ENCODE measurements at places on chromosomes 1 and 21.

GRCh38 chr21:28436286-28436932 lies 556.3 kb downstream of the LTN1 start:
- no peaks in the 10 kb centered on the region for H3K4me1 ChIP-seq
- DNase-seq = no peak
- H3K36me3 ChIP-seq = no peaks in the 10 kb centered on the region
- no peak overlapping the region for H3K4me3 ChIP-seq

DNA sequence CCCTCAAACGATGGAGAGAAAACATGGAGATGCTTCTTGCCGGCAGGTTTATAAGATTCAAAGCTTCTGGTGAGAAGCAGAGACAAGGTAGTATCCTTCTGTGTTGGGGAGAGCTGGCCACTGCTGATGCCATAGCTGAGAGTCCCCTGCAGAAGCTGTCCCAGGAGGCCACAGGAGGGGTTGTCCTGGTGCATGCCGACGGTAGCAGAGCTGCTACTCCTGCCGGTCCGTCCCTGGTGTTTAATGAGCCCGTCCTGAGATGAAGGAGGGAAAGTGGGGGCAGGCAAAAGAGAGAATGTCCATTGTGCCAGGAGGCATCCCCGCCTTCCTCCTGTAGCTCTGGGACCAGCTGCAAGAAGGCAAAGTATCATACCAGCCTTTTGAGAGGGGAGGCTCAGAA lies 10.4 kb upstream of the C2CD2 start:
- no peak for DNase-seq
- H3K4me1 ChIP-seq = peaks cover 4% of the 10 kb centered on the region
- no peak overlapping the region for H3K4me3 ChIP-seq
- no peaks in the 10 kb centered on the region for H3K27me3 ChIP-seq

- H3K36me3 ChIP-seq = no peaks in the 10 kb centered on the region
- peak; percentile 73 for DNase-seq
- H3K4me1 ChIP-seq = peaks cover 6% of the 10 kb centered on the region
- H3K27ac ChIP-seq = peak overlapping the region; percentile 98
- H3K27me3 ChIP-seq = no peaks in the 10 kb centered on the region
Observed at GRCh38 chr21:26169061-26169610, 1.4 kb downstream of the APP start.

DNA sequence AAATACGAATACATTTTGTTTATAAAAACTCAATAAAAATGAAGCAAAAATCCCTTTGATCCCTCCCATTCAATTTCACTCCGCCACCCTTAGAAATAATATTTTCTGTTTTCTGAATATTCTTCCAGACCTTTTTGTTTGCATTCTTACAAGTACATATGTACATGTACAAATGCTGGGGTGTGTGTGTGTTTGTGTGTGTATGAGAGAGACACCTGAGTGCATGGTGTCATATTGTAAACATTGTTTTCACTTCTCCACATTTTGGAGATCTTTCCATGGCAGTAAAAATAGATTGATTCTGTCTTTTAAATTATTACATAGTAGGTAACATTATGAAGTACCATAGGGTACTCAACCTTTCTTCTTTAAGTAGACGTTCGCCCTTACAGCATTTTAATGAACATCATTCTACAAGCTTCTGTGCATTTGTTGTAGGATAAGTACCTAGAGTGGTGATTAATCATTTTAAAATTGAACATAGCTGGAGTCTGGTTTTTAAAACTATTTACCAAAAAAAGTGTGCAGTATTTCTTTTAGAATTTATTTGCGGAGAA lies 1.3 kb upstream of the MPC2 start:
- no peaks in the 10 kb centered on the region for H3K27me3 ChIP-seq
- no peaks in the 10 kb centered on the region for H3K4me1 ChIP-seq
- H3K4me3 ChIP-seq = peak overlapping the region; percentile 96
- no peaks in the 10 kb centered on the region for H3K36me3 ChIP-seq

GRCh38 chr1:76012341-76013205 lies 62.0 kb upstream of the ST6GALNAC3 start:
- no peaks in the 10 kb centered on the region for H3K4me1 ChIP-seq
- no peaks in the 10 kb centered on the region for H3K27me3 ChIP-seq
- peak; percentile 24 for DNase-seq
- no peak overlapping the region for H3K4me3 ChIP-seq
- no peaks in the 10 kb centered on the region for H3K36me3 ChIP-seq
- H3K27ac ChIP-seq = no peak overlapping the region

DNA sequence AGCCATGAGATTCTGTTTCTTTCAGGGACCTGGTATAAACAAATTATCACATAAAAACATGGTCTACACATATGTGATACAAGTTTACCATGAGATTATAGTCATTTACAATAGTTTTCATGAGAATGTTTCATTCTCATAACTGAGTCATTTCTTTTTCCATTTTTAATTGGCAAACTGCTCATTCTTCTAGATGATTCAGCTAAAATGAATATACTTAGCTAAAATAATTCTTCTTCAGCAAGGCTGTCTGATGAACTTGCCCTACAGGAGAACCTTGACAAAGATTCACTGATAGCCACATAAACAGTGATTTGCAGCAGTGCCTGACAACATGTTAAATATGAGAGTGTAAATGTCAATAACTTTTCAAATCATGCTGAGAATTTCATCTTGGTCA lies 253.2 kb downstream of the FMN2 start:
- no peaks in the 10 kb centered on the region for H3K36me3 ChIP-seq
- DNase-seq = no peak
- no peak overlapping the region for H3K4me3 ChIP-seq
- H3K27me3 ChIP-seq = no peaks in the 10 kb centered on the region
- H3K27ac ChIP-seq = no peak overlapping the region

DNA sequence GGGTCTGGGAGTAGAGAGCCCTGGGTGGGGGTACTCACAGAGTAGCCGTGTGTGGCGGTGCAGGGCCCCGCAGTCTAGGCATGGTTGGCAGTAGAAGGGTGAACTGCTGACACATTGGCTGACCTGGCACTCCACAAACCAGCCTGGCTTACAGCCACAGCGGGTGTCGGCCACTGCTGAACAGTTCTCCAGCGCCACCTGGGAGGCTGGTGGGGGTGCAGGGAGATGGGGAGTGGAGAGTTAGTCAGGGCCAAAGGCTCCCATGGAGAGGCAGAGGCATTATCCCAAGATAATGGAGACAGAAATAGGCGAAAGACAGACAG lies 1.5 kb downstream of the TNFRSF25 start:
- no peak for DNase-seq
- H3K27ac ChIP-seq = no peak overlapping the region
- no peaks in the 10 kb centered on the region for H3K27me3 ChIP-seq
- no peak overlapping the region for H3K4me3 ChIP-seq

Data from kidney (tissue), 22 donors.